ENCODE measurements at places on chromosomes 11 and 22.

GRCh38 chr11:134025082-134025429 lies 43.8 kb upstream of the JAM3 start:
- no peak for DNase-seq

DNA sequence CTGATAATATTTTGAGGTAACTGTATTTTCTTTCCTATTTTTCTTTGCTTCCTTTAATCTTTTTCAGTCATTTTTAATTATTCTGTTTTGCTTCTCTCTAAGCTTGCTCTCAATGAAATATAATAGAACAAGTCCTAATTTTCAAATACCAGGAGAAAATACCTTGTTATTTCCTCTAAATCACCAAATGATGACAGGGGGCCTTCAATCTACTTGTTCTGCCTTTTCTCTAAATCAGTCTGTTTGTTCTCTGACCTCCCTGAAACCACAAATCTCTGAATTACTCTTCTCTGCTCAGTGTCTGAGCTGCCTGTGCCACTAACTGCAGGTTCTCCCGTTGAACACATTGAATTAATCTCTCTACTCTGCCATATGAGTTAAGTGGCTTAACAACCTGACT lies 286.2 kb downstream of the C11orf87 start:
- no peak for DNase-seq

DNA sequence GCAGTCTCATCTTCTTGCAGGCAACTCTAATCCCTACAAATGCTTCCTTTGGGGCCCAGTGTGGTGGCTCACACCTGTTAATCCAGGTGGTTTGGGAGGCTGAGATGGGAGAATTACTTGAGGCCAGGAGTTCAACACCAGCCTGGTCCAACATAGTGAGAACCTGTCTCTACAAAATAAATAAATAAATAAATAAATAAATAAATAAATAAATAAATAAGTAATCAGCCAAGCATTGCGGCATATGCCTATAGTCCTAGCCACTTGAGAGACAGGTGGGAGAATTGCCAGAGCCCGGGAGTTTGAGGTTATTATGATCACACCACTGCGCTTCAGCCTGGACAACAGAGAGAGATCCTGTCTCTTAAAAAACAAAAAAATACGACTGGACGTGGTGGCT lies 34.1 kb upstream of the RRAS2 start:
- DNase-seq = no peak

- DNase-seq = no peak
Measured at GRCh38 chr11:101523193-101523592, 60.6 kb downstream of the TRPC6 start.

DNA sequence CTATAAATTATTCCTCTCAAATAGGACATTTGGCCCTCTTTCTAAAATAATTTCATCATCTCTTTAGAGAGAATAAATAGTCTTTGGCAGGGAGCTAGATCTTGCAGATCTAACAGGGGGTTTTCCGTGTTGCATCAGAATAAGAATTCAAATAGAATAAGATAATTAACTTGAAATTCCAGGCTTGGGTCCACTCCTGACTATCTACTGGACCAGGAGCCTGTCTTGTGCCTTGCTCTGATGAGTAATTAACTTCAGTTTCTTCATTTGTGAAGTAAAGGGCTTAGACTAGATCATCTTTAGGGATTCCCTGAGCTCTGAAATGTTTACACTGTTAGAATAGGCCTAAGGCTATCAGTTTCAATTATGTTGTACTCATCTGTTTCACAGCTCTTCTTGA lies 23.5 kb upstream of the TMEM123 start:
- DNase-seq = peak; percentile 21

- no peak for DNase-seq
Measured at GRCh38 chr22:42686756-42687491, 33.7 kb downstream of the A4GALT start.

DNA sequence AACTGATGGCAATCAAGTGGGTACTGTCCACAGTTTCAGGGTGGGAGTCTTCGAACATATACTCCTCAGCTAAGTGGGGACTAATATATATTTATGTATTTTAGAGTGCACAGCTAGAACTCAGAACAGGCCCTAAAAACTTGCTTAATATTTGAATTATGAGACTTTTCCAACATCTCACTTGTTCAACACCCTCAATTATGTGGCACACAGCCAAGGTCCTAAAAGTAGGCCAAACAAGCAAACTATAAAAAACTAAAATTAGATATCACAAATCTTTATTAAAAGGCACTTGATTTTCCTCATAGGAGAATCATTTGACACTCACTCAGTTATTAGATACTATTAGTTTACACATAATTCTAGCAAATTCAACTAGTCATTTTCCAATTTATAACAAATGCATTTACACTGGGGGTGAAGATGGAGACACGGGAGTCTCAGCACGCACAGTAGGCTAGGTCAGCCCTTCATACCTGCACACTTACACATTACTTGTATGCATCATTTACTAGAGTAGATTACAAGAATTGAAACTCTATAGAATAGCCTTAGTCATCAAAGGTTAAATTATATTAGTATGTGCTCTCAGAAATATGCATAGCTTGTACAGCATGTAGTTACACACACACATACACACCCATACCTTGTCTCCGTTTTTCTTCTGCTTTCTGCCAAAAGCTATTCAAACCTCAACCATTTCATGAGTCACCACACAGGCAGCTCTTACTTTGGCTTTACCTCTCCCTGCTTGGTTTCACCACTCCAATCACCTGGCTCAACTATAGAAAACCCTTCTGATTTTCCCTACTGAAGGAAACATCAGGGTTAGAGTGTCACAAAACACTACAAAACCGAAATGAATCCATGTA lies 171.5 kb downstream of the SBF2 start:
- no peak for DNase-seq

DNA sequence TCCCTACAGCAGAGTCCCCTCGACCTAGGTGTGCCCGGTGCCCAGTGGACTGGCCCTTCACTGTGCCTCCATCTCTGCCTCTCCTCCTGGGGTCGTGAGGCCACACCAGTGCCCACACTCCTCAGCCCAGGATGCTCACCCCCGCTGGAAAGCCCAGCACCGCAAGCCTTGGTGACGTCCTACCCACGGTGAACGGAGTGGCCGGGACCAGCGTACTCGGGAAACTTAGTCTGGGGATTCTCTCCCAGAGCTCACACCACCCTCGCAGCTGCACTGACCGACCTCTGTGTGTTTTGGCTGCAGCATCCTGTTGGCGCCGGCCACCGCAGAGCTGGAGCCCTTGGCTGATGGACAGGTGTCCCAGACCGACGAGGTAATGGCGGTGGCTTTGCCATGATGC lies 35.5 kb upstream of the KRTAP5-7 start:
- no peak for DNase-seq

DNA sequence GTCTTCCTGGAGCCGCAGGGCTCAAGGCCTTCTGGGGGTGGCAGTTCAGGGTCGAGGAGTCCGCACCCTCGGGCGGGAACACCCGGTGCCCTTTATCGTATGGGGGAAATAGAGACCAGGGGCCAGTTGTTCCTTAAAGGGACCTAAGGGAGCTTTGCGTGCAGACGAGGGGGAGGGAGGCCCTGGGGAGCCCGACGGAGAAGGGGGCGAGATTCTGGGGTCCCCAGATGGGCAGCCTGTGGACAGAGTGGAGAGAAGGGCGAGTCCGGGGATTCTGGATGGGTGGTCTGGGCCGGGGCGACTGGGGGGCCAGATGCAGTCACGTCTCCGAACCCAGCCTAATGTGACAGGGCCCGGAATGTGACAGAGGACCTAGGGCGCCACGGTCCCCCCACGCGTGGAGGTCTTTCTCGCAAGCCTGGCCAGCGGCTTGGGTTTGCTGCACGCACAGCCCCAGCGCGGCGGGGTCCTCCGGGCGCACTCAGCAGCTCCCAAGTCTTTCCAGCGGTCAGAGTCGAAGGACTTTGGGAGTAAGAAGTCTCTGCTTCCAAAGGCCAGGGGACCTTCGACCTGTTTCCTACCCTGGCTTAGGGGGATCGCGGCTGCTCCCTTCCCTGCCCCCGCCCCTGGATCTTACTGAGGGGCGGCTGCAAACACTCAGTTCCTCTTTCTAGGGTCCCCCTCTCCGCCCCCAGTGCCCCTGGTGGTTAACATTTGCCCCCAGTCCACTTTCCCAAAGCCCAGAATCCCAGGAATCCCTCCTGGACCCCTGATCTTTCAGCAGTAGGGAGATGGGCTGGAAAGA lies 547 bp downstream of the TUBA8 start:
- DNase-seq = no peak

GRCh38 chr11:6350043-6350442 lies 29.7 kb upstream of the CAVIN3 start:
- no peak for DNase-seq

- no peak for DNase-seq
Measured at GRCh38 chr11:72354356-72355115, 79.8 kb downstream of the CLPB start.

GRCh38 chr11:559712-560304 lies 730 bp downstream of the LMNTD2 start:
- no peak for DNase-seq

DNA sequence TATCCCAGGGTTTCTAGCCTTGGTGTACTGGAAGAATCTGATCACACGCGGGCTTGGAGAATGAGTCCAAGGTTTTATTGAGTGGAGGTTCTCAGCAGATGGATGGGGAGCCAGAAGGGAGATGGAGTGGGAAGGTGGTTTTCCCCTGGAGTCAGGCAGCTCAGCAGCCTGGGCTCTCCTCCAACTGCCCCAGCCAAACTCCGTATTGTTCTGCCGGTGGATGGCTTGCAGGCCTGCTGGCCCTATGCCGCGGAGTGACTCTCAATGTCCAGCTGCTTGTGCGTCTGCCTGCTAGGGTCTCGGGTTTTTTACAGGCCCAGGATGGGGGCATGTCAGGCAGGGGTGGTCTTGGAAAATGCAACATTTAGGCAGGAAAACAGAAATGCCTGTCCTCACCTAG lies 162.4 kb upstream of the LMO1 start:
- no peak for DNase-seq

DNA sequence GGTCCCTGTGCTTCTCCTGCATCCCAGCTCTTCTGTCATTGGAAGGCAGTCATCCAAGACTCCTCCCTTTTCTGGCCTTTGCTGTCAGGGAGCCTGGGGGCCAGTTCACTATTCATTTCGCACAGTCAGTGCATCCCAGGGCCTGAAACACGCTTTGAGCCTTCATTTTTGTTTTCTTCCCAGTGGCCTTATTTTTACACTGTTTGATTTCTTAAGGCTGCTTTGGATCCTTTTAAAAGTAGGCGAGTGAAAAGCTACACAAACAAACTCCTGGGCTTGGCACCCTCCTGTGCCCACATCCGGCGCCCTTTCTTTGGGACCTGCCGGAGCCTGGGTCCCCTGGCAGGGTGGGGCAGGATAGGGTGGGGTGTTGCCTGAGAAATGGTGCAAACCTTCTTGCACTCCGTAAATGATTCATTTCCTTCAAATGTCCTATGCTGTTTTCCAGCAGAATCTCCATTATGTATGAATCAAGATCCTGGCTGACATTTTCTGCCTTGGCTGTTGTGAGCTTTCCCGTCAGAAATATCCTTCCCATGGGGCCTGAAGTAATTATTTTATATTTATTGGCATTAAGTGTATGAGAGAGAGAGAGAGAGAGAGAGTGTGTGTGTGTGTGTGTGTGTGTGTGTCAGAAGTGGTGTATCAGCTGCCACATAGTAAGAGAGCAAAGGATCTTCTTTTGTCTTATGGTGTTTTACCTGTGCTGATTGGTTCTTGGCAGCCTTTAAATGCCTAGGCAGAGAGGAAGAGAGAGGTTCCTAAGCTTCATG lies 45.6 kb downstream of the BCR start:
- no peak for DNase-seq

GRCh38 chr22:32997295-32997694 lies 60.9 kb downstream of the SYN3 start:
- DNase-seq = no peak

GRCh38 chr11:20113149-20113438 lies 47.2 kb downstream of the DBX1 start:
- DNase-seq = no peak

DNA sequence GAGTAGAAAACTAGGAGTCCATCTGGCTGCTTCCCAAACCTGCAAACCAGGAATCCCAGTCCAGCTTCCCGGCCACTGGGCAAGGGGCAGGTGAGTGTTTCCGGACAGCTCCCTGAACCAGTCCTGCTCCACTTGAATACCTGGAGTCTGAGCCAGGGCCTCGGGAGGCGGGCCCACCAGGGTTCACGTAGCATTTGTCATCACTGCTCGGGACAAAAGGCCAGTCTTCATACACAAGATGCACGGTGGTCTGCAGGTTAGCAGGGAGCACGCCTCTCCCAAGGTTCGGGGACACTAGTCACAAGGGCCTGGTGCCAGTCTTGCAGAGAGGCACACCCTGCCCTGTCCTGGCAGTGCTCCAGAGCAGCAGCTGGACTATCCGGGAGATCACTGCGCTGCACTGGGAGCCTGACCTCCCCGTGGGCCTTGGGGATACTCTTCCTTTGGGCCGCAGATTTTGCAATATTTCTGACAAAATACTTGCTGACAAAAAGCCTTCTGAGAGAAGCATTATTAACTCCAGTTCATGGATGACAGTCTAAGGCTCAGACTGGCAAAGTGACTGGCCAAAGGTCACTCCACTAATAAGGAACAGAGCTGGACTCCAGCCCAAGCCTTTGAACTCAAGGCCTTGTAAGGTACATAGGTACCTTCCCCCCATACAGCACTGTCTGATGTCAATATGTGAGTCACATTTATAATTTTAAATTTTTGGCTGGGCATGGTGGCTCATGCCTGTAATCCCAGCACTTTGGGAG lies 25.1 kb downstream of the CD6 start:
- no peak for DNase-seq

DNA sequence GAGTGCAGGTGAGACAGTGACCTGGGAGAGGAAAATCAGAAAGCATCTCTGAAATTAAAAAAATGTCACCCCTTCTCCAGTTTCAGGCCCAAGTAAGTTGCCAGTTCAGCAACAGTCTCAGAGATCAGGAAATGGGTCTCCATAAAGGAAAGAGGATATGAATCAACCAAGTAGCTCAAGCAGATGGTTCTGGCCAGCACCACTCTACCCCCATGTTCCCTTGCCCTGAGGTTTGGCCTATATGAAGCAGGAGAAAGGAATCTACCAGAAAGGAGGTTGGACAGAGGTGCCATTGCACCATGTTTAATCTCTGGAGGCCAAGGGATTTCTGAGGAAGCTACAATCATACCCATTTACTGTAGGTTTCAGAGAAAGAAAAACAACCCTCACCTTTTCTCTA lies 7.7 kb downstream of the FZD4 start:
- no peak for DNase-seq

DNA sequence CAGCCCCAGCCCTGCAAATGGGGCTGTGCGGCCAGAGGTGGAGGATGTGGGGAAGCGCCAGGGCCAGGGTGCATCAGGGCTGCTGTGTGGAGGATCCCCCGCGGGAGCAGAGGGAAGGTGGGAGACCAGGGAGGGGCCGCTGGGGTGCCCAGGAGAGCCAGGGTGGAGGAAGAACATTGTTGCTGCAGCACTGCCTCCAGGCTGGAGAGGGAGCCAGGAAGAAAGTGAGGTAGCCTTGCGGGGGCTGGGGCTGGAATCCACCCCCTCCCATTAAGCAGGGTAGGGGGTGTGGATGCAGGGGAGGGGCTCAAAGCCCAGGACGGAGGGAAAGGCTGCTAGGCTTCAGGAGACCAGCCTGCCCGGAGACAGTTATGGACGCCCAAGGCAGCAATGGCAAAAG lies 15.0 kb downstream of the CABP7 start:
- DNase-seq = no peak
